ENCODE measurements at places on chromosomes 5 and 9. TPM values are rescaled to one million over a fixed set of nuclear protein-coding genes. Genes with fewer than 3 reads are reported as not detected.

Gene SOX30
- not detected for total RNA-seq

Gene CA9
- total RNA-seq: 0.56 TPM

Gene ENHO
- not detected for total RNA-seq

DNA sequence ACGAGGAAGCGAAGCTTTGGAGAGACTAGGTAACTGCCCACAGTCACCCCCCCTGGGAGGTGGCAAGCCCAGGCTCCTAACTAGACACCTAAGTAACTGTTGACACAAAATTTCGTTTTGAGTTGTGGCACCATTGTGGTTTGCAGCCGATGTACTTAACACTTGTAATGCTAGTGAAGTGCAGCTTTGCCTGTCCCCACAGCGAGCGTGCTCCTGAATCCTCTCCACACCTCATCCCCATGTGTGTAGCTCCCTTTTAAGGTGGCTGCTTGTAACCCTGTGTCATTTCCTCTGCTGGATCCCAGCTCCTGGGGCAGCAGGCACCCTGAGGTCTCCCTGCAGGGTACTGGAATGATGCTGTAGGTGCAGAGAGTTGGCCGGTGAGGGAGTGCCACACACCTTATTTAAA lies 114.9 kb downstream of the TRIO start:
- DNase-seq: no peak
- no peaks in the 10 kb centered on the region for H3K27me3 ChIP-seq
- peaks cover 46% of the 10 kb centered on the region for H3K4me1 ChIP-seq
- peaks cover 18% of the 10 kb centered on the region for H3K36me3 ChIP-seq
- peak overlapping the region; percentile 47 for H3K27ac ChIP-seq

DNA sequence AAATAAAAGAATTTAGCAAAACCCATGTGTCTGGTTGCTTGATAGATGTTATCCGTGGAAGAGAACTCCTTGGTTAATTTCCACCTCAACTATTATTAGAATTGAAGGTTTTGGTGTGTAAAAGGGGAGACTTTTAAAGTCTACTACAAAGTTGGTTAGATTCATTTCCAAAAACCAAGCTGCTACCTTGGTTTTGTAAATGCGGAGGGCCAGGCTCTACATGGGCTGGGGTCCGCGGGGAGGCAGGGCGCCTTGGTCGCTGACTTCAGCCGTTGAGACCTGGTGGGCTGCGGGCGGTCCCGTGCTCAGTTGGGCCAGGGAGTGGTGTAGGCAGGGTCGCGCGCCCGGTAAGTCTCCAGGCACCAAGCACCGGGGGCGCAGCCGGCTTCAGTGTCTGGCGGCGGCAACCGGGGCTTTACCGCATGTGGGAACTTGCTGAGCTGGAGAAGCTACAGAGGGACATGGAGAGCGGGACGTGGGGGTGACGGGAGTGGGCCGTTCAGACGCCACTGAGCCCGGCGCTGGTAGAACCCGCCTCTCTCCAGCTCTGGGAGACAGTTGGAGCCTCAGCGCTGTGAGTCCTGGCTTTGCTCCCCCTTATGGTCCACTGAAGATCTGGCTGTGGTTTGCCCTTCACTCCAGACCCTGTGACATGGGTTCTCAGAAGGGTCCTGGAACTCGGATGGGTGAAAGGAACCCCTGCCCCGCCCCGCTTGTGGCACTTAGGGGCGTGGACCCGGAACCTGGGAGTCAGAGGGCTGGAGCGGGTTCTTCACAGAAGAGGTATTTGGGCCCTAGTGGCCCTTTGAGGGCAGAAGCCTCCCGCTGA lies 11.8 kb downstream of the NR2F1 start:
- no peaks in the 10 kb centered on the region for H3K27me3 ChIP-seq
- H3K36me3 ChIP-seq: peaks cover 39% of the 10 kb centered on the region
- peaks cover 33% of the 10 kb centered on the region for H3K4me1 ChIP-seq
- H3K27ac ChIP-seq: peak overlapping the region; percentile 7

DNA sequence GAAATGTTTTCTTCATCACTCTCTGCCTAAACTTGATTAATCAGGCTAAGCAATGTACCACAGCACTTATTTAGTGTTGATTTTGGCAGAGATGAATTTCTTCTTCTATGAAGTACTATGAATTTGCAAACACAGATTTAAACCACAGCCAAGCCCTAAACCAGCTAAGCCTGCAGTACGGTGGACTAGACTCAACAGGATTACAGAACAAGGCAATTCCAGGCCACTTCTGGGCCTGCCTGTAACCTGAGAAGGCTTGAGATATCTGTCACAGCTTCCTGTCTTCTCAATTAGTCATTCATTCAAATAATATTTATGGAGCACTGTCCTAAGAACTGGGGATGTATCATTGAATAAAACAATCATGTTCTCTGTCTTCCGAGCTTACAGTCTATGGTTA lies 32.4 kb upstream of the CAST start:
- peak; percentile 89 for DNase-seq
- H3K27me3 ChIP-seq: no peaks in the 10 kb centered on the region
- H3K4me1 ChIP-seq: peaks cover 25% of the 10 kb centered on the region
- H3K4me3 ChIP-seq: no peak overlapping the region

DNA sequence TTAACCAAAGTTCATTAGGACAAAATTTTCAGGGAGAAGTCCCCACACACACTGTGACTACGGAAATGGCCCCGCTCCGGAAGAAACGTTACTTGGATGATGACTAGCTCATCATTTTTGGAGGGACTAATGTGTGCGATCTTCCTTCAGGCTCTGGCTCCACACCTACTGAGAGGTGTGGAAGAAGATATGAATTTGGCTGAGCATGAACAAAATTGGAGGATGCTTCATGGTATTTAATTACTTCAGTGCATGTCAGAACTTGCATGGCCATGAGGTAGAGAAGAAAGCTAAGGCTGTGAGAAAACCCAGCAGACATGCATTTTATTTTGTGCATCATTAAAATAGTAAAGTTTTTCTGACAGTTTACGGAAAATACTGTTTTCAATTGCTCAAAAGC lies 202.1 kb upstream of the TLE4 start:
- no peak overlapping the region for H3K4me3 ChIP-seq
- H3K36me3 ChIP-seq: no peaks in the 10 kb centered on the region
- peaks cover 2% of the 10 kb centered on the region for H3K4me1 ChIP-seq
- DNase-seq: no peak
- no peaks in the 10 kb centered on the region for H3K27me3 ChIP-seq

- DNase-seq: no peak
- no peak overlapping the region for H3K27ac ChIP-seq
- H3K4me3 ChIP-seq: no peak overlapping the region
- peaks cover 3% of the 10 kb centered on the region for H3K4me1 ChIP-seq
Measured at GRCh38 chr5:79008362-79008761, 23.3 kb upstream of the ARSB start.

GRCh38 chr5:3836528-3836927 lies 240.9 kb downstream of the IRX1 start:
- no peak for DNase-seq
- no peak overlapping the region for H3K27ac ChIP-seq
- no peaks in the 10 kb centered on the region for H3K27me3 ChIP-seq
- H3K36me3 ChIP-seq: no peaks in the 10 kb centered on the region
